Left ventricle myocardium inferior (tissue), 1 donor: ENCODE measurements at places on chromosomes 11 and 22.

GRCh38 chr11:34783816-34784317 lies 132.3 kb downstream of the APIP start:
- no peak for DNase-seq

GRCh38 chr11:125401746-125402145 lies 94.3 kb downstream of the FEZ1 start:
- DNase-seq, result no peak

GRCh38 chr11:95363708-95364107 lies 132.7 kb upstream of the SESN3 start:
- DNase-seq, result no peak

- no peak for DNase-seq
These were observed 89.5 kb downstream of the TRIM44 start for GRCh38 chr11:35752115-35752514.

DNA sequence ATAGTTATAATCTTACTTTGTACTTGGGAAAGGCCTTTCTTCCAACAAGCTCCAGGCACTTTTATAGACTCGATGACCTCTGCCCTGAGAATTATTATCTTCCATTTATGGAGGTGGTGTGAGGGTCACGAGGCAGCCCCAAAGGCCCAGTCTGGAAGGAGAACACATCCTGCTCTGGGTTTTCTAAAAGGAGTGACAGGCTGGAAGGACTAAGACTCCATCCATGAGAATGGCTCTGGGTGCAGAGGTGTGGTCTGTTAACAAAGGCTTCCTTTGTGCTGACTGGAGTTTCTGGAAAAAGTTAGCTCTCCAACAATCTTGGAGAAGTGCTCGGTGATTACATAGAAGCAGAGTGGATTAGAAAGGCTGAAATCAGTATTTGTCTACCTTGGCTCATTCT lies 74.7 kb upstream of the SESN3 start:
- DNase-seq, result no peak

DNA sequence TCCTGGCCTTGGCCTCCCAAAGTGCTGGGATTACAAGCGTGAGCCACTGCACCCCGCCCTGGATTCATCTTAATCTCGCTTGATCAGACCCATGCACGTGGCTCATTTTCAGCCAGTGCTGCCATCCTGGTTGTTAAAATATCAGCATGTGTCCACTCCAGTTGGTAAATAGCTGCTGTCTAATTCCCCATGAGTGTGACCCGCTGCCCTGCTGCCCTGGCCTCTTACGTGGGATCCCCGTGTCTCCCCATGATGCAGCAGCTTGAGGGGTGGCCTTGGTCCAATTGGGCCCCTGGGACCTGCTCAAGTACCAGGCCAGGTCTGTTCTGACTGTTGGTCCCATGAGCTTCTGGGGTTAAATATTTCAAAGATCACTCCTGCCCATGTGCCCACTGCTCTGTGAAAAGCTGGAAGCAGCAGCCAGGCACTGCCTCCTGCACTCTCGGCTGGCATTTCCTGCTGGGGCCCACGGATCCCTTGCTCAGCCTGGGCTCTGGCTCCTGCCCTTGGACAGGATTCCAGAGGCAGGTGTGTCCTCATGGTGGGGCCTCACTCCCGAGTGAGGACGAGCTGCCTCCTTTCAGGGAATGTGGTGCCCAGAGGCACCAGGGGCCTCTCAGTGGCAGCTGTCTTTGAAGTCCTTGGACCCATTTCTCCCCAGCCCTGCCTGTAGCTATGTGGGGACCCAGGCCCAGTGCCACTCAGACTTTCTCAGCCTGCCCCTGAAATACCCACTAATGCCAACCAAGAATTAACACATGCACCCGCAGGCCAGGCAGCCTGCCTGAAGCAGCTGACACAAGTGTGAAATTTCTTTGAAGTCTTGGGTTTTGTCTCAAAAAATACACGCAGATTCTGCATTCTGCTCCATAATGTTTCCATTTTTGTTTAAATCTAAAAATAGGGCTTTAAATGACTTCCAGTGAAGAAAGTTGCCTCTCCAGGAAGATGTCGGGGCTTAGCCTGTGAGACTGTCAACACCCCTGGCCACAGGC lies 38.1 kb upstream of the PRDM11 start:
- no peak for DNase-seq

DNA sequence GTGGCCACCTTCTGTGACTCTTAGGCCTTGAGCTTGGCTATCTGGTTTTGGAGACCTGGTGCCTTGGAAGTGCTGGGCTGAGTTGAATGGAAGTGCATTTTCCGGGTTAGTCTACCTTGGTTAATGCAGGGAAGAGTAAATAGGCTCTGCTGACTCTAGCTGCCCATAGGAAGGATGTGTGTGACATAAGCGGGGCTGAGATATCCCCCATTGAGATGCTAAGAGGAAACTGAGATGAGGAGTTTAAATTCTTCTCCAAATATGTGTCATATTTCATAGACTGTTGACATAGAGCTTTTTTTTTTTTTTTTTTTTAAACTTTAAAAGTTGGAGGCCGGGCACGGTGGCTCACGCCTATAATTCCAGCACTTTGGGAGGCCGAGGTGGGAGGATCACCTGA lies 30.8 kb downstream of the ZNRF3 start:
- no peak for DNase-seq

- no peak for DNase-seq
These were observed 58.0 kb upstream of the MTNR1B start for GRCh38 chr11:92911478-92911877.

GRCh38 chr22:21688706-21689381 lies 23.0 kb downstream of the PPIL2 start:
- DNase-seq, result no peak

- no peak for DNase-seq
These were observed 37.6 kb upstream of the UBASH3B start for GRCh38 chr11:122617926-122618325.

GRCh38 chr11:118621071-118621783 lies 13.8 kb downstream of the PHLDB1 start:
- peak; percentile 90 for DNase-seq

- DNase-seq, result no peak
These were observed 21.0 kb downstream of the MTMR3 start for GRCh38 chr22:29904020-29904419.

- no peak for DNase-seq
These were observed 35.9 kb upstream of the GRK2 start for GRCh38 chr11:67230406-67230805.
